Activated CD4-positive, alpha-beta T cell treated with anti-CD3 and anti-CD28 coated beads, Interleukin-2, amount 10 ng/mL, durations not matched to agents 7 days and 5 days (primary cell): ENCODE measurements at places on chromosomes 1 and 21. TPM values are rescaled to one million over a fixed set of nuclear protein-coding genes. Genes with fewer than 3 reads are reported as not detected.

JAK1 gene
- 212 TPM for total RNA-seq

TINAGL1 gene
- not detected for total RNA-seq

GJA5 gene
- total RNA-seq: not detected

- DNase-seq: no peak
Observed at GRCh38 chr1:186819126-186819525, 9.6 kb upstream of the PLA2G4A start.

DNA sequence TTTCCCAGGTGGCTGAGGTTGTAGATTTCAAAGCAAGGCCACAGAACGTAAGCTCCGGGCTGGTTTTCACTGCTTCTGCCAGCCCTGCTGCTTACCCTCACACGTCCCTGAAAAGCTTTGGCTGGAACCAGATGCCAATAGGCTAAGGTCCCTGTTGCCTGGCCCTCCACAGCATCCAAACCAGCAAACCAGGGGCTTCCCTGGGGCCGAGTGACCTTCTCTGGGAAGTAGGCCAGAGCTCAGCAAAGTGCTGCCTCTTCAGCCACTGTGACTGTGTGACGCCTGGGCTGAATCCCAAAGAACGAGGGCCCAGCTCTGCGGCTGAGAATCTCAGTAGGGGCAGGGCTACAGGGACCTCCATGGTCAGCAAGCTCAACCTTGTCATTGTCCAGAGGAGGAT is 28.9 kb upstream of the RBM15 start:
- DNase-seq: no peak

DNA sequence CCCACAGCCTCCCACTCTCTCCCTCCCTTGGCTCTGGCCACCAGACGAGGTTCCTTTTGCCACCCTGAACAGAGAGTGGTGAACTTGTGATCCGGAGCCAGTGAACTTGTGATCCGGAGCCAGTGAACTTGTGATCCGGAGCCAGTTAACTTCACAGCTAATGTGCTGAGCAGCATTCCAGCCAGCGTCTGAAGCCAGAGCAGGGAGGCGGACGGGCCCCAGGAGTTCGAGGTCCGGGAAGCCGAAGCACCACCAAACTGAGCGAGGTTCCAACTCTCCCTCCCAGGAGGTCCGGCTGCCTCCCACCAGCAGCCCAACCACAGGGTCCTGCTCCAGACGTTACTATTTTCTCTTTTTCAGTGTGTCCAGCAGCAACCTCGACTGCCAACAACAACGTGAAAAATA is 85.8 kb downstream of the SYF2 start:
- DNase-seq: no peak

UTS2 gene
- not detected for total RNA-seq

DNA sequence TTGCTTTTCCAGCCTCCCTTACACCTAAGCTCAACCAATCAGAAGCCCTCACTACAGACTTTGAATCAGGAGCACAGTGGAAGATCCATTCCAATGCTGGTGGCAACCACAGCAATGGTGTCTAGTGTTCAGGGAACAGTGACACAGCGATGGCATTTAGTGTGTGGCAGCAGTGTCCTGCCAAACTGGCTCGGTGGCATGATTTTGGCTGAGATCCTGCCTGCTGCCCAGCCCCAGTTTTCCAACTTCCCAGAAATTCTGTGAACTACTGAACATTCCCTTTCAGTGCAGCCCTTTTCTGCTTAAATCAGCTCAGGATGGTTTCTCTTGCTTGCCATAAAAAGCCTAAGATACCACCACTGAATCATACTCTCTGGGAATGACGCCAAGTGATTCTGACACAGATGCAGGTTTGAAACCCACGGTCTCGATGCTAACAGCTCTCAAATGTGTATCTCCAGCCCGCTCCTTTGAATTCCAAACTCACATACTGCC is 8.8 kb downstream of the ASAP3 start:
- no peak for DNase-seq

TSSK3 gene
- 1.5 TPM for total RNA-seq

HNRNPCL1 gene
- not detected for total RNA-seq

ACADM gene
- total RNA-seq: 40.7 TPM

IFNAR1 gene
- total RNA-seq: 40.9 TPM

GRCh38 chr1:226001963-226002666 is 3.0 kb upstream of the SDE2 start:
- peak; percentile 60 for DNase-seq

CD247 gene
- total RNA-seq: 261 TPM

DNA sequence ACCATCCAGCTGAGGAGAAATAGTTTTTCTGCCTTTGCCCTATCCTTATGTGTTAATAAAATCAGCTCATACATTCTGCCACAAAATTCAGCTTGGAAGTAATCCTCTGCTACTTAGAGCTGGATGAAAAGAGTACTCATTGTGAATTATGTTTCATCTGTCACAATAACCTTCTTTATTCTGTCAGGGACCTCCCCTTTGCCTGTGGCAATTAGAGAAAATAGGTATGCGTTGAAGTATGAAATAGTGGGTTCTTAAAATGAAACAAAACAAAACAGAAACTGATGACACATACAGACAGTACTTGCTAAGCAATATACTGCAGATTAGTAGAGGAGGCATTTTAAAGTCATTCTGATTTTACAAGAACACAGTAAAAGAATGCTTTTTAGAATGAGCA is 578.5 kb downstream of the USP25 start:
- no peak for DNase-seq

GRCh38 chr1:208203127-208203847 is 40.9 kb downstream of the PLXNA2 start:
- DNase-seq: no peak

- no peak for DNase-seq
Observed at GRCh38 chr1:209641832-209642172, 10.4 kb downstream of the LAMB3 start.

- DNase-seq: no peak
Observed at GRCh38 chr1:231160895-231161666, 777 bp upstream of the TRIM67 start.

DNA sequence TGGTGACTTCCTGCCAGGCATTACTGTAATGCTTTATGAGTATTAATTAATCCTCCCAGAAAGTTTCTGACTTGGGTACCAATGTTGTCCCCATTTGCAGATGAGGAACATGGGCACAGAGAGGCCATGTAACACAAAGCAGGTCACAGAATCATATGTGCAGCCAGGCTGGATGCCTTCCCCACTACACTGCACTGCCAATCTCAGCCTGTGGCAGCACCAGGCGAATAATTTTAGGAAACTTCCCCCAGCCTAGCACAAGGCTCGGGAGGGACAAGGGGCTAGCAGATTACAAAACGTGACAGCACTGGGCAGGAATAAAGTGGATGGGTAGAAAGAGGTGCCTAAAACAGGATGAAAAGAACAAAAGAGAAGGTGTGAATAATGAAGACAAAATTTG is 331.7 kb upstream of the PROX1 start:
- no peak for DNase-seq

- DNase-seq: peak; percentile 60
Observed at GRCh38 chr1:226990133-226990716, 50.1 kb downstream of the COQ8A start.

CD1E gene
- not detected for total RNA-seq

- DNase-seq: no peak
Observed at GRCh38 chr1:40122855-40123254, 25.8 kb upstream of the PPT1 start.

ITLN2 gene
- total RNA-seq: not detected
